ENCODE measurements at places on chromosomes 7 and 10.
A peak's percentile ranks its signal among the peaks of the same experiment; 100 is the strongest.

DNA sequence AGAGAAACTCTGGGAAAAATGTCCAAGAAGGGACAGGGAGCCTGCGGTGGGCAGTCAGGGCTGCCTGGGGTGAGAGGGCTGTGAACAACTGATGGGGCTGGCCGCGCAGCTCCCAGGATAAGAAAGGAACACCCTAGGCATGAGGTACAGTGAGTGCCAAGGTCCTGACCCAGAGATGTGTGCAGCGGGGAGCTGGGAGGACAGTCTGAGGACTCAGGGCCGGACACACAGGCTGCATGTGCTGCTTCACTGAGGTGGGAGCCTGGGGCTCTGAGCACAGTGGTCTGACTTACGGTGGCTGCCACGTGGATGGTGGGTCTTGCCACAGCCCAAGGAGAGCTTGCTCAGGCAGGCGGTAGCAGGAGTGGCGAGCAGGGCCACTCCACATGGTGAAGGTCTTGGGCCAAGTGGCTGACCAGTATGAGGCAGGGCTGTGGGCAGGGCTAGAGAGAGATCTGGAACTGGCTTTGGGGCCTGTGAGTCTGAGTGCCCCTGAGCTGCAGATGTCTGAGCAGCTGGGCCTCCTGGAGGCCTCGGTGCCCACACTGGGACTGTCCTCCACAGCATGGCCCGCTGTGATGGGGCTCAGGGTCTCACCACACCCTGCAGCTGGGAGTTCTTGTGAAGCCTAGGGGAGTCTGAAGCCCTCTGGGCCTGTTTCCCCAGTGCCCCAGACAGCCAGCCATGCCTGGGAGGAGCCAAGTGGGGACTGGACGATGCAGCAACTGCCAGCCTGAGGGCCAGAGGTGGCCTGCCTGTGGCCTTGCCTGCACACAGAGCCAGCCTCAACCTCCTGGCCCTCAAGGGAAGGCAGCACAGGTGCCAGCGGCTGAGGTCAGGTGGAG lies 60.3 kb downstream of the RASGEF1A start:
- H3K27ac ChIP-seq = peak overlapping the region; percentile 63
- peaks cover 10% of the 10 kb centered on the region for H3K4me1 ChIP-seq
- H3K4me3 ChIP-seq = no peak overlapping the region
- DNase-seq = no peak
- no peaks in the 10 kb centered on the region for H3K36me3 ChIP-seq

DNA sequence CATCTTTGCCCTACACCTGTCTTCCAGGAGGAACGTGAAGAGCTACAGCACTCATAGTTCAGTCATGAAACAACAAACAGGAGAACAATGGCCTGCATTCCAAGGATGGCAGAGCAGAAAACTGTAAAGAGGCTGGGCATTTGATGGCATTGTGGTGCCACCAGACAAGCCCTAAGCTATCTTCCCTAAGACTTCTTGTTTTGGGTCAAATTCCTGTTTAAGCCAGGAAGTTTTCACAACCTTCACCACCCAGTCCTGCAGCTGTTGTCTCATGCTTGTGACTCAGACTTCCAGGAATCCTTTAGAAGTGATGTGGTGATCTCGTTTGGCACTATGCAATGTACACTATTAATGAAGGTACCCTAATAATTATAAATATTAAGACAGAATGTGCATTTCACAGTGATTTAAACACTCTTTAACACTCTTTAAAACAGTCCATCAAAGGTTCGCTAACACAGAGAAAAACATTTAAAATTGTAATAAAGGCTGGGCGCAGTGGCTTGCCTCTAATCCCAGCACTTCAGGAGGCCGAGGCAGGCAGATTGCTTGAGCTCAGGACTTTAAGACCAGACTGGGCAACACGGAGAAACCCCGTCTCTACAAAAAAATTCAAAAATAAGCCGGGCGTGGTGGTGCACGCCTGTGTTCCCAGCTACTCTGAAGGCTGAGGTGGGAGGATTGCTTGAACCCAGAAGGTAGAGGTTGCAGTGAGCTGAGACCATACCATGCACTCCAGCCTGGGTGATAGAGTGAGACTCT lies 2.7 kb upstream of the HERPUD2 start:
- H3K36me3 ChIP-seq = peaks cover 29% of the 10 kb centered on the region
- H3K27ac ChIP-seq = no peak overlapping the region
- peaks cover 37% of the 10 kb centered on the region for H3K4me1 ChIP-seq

- no peaks in the 10 kb centered on the region for H3K36me3 ChIP-seq
- no peak overlapping the region for H3K27ac ChIP-seq
- H3K27me3 ChIP-seq = peaks cover 43% of the 10 kb centered on the region
- no peak for DNase-seq
- peaks cover 3% of the 10 kb centered on the region for H3K4me1 ChIP-seq
These were observed 242.8 kb upstream of the SP4 start for GRCh38 chr7:21184942-21185652.

- no peak overlapping the region for H3K4me3 ChIP-seq
- H3K27me3 ChIP-seq = no peaks in the 10 kb centered on the region
- H3K4me1 ChIP-seq = peaks cover 14% of the 10 kb centered on the region
- no peak for DNase-seq
- no peak overlapping the region for H3K27ac ChIP-seq
These were observed 166.2 kb downstream of the FAM107B start for GRCh38 chr10:14608381-14609001.

DNA sequence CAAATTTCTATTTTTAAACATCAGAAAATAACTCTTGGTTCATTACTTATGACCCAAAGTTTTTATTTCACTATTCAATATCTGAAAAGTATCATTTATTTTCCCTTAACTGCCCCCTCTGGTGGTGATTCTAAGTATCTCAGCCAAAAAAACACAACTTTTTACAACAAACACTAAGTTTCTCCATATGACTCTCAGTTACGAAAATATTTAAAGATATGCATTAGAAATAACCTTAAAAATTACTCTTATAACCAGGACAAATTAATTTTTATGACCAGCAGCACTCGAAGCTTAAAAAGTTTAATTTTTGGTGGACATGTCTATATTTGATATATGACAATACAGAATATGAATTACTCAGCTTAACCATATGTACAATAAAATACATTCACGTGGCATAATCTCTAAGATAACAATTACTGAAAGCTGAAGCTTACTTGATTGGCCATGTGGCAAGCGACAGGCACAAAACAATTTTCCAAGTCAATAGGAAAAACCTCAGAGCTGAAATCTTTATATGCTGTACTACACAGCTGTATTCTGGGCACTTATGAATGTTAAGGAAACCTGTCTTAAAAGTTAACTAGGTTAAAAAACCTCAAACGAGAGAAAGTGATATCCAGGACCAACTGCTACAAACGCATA lies 2.3 kb downstream of the HNRNPA2B1 start:
- no peak for DNase-seq
- no peaks in the 10 kb centered on the region for H3K27me3 ChIP-seq
- H3K4me1 ChIP-seq = peaks cover 53% of the 10 kb centered on the region
- peak overlapping the region; percentile 99 for H3K27ac ChIP-seq
- H3K4me3 ChIP-seq = peak overlapping the region; percentile 100

DNA sequence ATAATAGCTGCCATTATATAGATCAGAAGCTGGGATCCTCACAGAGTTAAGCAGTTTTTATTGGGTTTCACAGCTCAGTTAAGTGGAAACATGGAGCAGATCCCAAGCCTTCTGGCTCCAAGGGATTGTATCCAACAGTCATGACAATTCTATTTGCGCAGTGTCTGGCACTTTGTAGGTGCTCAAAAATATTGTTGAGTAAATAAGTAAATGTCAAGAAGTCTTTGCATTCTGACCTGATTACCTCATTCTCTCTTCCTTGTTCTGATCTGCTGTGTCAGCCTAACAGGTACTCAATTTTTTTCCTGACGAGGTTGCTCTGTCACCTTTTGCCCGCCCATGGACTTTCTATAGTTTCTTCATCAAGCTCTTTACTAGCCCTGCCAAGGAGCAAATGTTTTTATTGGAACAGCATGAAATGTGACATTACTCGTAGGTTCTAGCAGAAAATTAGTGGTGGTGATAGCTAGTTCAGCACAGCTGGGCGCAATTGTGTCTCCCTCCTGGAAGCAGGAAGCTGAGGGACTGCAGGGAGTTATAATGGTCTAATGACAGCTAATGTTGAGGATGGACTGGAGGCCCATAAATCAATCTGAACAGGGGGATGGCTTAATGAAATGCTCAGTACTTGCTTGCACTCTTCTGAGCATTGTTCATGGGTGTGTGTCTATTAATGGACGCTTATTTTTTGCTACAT lies 680.2 kb downstream of the CCSER2 start:
- no peak for DNase-seq
- H3K27me3 ChIP-seq = no peaks in the 10 kb centered on the region
- no peaks in the 10 kb centered on the region for H3K36me3 ChIP-seq
- no peaks in the 10 kb centered on the region for H3K4me1 ChIP-seq
- no peak overlapping the region for H3K4me3 ChIP-seq

DNA sequence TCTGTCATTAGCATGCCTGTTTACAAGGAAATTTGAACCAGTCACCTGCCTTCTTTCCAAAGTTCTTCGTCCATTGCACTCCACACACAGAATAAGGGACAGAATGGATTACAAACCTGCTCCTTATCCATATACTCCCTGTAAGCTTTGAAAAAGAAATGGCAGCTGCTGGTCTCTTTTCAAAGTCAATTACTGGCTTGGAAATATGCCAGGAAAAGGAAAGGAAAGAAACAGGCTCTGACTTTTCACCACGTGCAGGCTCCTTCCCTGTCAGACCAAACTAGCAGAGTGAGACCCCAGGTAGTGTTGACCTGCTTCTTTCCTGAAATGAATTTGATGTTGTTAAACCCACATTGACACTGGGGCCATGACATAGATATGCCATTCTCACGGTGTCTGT lies 84.5 kb downstream of the LHFPL3 start:
- no peaks in the 10 kb centered on the region for H3K36me3 ChIP-seq
- H3K27ac ChIP-seq = no peak overlapping the region
- no peaks in the 10 kb centered on the region for H3K4me1 ChIP-seq
- no peak overlapping the region for H3K4me3 ChIP-seq

DNA sequence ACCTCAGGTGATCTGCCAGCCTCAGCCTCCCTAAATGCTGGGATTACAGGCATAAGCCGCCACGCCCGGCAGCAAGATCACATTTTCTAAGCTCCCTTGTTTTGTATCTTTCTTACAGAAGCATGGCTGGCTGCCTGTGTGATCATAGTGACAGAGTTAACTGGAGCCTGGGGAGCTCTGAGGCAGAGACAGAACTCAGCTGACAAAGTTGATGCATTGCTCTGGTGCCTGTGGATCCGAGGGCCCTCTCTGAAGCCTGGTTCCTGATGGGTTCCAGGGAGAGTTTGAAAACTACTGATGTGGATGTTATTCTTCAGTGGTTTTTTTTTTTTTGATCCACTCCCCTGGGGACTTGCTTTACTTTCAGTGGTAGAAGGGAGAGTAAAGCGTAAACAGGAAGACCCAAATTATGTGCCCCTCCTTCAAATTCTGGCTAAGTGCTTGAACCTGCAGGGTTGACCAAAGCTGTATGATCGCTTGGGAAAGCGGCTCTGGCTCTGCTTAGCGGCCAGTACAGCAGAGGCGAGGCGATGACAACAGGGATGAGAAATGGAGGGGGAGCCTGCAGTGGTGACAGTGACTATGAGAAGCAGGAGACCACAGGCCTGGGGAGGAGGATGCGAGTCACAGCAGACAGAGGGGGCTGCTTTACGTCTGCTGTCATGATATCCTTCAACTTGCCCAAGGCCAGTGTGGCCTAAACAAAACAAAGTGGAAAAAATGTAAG lies 6.8 kb upstream of the EFCAB10 start:
- peaks cover 6% of the 10 kb centered on the region for H3K4me1 ChIP-seq
- H3K36me3 ChIP-seq = no peaks in the 10 kb centered on the region

DNA sequence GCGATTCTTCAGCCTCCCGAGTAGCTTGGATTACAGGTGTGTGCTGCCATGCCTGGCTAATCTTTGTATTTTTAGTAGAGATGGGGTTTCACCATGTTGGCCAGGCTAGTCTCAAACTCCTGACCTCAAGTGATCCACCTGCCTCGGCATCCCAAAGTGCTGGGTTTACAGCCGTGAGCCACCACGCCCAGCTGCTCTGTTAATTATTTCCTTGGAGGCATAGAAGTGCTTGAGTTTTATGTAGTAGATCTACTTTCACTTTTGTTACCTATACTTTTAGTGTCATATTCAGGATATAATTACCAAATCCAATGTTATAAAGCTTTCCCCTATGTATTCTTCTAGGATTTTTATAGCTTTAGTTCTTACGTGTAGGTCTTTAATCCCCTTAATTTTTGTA lies 1093.0 kb downstream of the GATA3 start:
- peaks cover 3% of the 10 kb centered on the region for H3K36me3 ChIP-seq
- H3K4me3 ChIP-seq = no peak overlapping the region

DNA sequence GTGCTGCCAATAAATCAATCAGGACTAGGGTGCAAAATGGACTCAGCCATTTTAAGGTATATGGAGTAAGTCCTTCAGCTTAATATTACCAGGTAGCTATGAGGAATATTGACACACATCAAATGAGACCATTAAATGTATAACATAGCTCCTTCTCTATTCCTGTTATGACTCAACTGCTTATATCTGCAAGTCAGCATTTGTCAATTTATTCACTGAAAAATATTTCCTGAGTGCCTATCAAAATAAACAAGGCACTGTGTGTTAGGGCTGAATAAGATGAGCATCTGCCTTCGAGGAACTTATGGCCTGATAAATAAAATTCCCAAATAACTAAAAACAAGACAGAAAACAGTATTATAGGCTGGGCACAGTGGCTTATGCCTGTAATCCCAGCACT lies 113.8 kb downstream of the CDK6 start:
- H3K27me3 ChIP-seq = no peaks in the 10 kb centered on the region
- peaks cover 15% of the 10 kb centered on the region for H3K36me3 ChIP-seq
- no peak overlapping the region for H3K27ac ChIP-seq
- no peak overlapping the region for H3K4me3 ChIP-seq
- H3K4me1 ChIP-seq = peaks cover 15% of the 10 kb centered on the region
- no peak for DNase-seq

GRCh38 chr7:130222-130572 lies 62.2 kb upstream of the FAM20C start:
- no peak for DNase-seq
- H3K27ac ChIP-seq = no peak overlapping the region
- H3K36me3 ChIP-seq = no peaks in the 10 kb centered on the region
- H3K27me3 ChIP-seq = peaks cover 19% of the 10 kb centered on the region
- H3K4me1 ChIP-seq = no peaks in the 10 kb centered on the region

- H3K27ac ChIP-seq = no peak overlapping the region
- H3K4me3 ChIP-seq = no peak overlapping the region
- peak; percentile 59 for DNase-seq
- H3K36me3 ChIP-seq = no peaks in the 10 kb centered on the region
- H3K27me3 ChIP-seq = peaks cover 80% of the 10 kb centered on the region
- H3K4me1 ChIP-seq = no peaks in the 10 kb centered on the region
These were observed 83.8 kb upstream of the GPR26 start for GRCh38 chr10:123582084-123582989.

DNA sequence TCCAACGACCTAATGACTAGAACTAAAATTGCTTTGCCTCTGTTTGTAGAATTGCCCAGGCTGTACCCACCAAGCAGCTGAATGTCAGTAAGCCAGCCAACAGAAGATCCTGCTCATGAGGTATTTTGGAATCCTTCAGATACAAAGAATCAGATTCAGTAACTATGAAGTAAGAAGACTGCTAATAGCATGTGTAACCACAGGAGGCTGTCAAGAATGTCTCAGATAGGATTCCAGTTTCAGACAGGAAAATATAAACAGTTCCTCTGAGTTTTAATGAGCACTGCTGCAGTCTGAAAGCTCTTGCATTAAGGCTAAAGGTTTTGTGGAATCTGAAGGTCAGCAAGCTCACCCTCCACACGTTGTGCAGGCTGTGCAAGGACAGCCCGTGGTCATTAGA lies 112.6 kb upstream of the ADAM12 start:
- H3K27me3 ChIP-seq = no peaks in the 10 kb centered on the region
- no peaks in the 10 kb centered on the region for H3K4me1 ChIP-seq
- no peak overlapping the region for H3K4me3 ChIP-seq
- no peak overlapping the region for H3K27ac ChIP-seq

- H3K27ac ChIP-seq = no peak overlapping the region
- no peaks in the 10 kb centered on the region for H3K4me1 ChIP-seq
- H3K36me3 ChIP-seq = no peaks in the 10 kb centered on the region
- DNase-seq = no peak
- peaks cover 98% of the 10 kb centered on the region for H3K27me3 ChIP-seq
These were observed 33.0 kb upstream of the EN2 start for GRCh38 chr7:155425011-155425340.

All from effector memory CD8-positive, alpha-beta T cell (primary cell).